ENCODE measurements at places on chromosomes 11 and 22.

DNA sequence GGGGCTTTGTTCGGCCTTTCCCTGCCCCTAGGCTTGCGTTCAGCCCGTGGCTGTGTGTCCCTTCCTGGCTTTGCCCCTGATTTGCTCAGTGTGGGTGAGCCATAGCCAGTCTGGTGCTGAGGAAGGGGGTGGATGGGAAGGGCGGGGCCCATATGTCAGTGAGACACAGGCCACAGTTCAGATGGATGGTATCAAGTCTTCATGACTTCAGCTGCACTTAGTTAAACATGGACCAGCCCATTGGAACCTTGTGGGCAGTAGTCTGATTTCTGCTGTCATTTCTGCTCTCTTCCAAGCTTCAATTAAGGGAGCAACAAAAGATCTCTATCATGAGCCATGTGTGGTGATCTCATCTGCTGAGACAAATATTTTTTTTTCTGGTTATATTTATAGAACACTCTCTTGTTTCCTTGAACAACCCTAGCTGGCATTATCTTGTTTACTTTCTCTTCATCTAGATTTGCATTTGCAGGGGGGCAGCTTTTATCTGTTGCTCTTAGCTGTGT lies 21.6 kb upstream of the PEX26 start:
- DNase-seq: no peak

DNA sequence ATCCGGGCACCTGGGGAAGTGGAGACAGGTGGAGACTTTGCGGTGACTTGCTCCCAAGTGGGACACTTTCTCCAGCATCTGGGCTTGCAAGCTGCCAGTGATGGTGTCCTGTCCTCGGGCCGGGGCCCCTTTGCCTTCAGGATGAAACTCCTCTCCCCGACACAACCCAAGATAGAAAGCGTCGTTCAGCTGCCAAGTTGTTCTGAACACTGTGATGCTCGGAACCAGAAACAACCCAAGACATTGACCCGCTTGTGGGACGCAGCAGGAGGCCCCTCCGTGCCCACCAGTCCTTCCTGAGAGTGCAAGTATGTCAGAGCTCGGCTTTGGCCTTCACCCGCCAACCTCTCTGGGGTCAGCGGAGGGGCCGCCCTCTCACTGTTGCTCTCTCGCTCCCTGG lies 31.3 kb downstream of the LINC01488 start:
- no peak for DNase-seq

DNA sequence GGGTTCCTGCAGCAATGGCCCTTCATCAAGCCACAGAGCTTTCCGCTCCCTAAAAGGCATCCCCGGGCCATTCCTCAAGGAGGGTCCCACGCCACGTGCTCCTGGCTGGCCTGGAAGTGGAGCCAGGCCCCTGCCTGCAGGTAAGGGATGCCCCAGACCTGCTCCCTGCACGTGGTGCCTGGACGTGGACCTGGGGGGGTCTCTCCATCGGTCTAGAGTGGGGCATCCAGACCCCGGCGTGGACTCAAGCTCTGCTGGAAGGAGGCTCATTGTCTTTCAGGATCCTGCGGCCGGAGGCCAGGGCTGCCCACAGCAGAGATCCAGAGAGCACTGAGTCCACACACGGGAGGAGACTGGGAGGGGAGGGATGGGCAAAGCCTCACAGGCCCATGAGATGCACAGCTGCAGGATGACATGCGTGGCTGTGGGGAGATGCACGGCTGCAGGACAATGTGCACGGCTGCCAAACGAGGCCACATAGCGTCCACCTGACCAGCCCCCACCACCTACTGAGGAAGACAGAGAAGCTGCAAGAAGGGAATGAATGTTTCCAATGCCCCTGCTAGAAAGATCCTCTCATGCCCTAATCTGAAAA lies 236.7 kb downstream of the BRD1 start:
- DNase-seq: no peak

DNA sequence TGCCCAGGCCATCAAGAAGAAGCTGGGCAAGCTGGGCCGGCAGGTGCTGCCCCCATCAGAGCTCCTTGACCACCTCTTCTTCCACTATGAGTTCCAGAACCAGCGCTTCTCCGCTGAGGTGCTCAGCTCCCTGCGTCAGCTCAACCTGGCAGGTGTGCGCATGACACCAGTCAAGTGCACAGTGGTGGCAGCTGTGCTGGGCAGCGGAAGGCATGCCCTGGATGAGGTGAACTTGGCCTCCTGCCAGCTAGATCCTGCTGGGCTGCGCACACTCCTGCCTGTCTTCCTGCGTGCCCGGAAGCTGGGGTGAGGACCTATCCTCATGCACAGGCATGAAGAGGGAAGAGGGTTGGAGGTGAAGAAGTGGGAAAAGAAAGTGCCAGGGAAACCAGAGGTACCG lies 5.3 kb upstream of the NHERF4 start:
- no peak for DNase-seq

DNA sequence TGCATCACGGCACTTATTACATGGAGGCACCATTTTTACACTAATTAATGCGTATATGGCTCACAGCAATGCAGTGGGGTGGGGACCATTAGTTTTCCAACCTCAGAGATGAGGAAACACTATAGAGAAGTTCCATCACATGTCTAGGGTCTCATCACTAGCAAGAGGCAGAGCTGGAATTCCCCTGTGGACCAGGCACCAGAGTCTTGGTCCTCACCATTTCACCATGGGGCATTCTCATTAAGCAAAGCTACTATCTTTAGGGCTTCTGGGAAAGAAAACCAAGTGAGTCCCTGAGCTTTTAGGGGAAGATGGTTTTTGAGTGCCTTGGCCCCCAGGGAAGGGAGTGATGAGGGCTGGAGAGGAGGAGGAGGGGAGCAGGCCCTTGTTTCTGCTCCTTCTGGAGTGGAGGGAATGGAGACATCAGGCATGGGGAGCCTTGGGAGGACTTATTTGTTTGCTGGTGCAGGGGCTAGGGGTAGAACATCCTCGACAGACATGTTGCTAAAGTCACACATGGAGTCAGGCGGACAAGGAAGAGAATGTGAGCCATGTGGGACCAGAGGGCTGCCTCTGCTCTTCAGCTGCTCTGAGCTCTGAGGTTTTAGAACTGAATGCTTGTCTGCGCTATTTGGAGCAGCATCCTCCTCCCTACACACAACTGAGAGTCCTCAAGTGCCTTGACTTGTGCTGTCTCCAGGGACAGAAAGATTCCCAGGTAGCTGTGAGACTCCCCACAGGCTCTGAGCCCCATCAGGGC lies 40.3 kb upstream of the ZBED5 start:
- no peak for DNase-seq

DNA sequence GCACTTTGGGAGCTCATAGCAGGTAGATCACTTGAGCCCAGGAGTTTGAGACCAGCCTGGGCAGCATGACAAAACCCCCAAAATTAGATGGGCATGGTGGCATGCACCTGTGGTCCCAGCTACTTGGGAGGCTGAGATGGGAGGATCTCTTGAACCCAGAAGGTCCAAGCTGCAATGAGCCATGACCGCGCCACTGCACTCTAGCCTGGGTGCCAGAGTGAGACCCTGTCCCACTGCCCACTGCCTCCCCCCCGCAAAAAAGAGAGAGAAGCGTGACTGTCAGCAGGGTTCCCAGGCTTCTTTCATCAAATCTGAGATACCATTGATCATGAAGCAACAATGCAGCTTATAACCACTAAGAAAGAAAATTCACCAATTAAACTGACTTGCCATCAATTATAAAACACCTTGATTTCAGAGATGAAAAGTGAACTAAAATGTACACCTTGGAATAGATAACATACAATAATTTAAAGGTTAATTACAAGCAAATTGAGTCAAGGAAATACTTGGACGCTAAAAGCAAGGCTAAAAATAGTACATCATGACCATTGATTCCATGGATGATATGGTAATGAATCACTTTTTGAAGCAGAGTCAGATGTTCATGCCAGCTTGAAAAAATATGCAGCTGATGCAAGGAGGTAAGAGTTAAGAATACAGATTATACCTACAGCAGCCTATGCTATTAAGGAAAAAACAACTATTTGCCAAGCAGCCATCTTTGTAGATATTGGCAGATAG lies 90.8 kb upstream of the ALKBH3 start:
- DNase-seq: no peak

- DNase-seq: no peak
Observed at GRCh38 chr11:6568191-6568918, 35.1 kb downstream of the RRP8 start.

DNA sequence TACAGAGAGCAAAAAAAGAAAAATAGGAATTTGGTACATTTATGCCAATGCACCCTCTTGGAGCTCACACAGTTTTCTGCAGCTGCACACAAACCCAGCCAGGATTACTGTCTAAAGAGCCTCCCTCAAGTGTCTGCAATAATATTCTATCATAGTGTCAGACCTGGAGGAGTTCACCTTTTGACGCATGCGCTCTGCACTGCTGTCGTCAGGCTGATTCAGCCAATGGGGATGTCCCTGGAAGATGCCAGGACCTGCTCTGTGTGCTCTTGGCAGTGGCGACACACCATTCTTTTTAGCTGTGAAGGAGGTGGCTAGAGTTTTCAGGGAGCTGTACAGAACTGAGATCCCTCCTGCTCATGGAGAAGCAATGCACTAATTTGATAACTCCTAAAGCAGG lies 249.0 kb upstream of the KIRREL3 start:
- no peak for DNase-seq

GRCh38 chr22:47063071-47063509 lies 300.6 kb downstream of the TBC1D22A start:
- no peak for DNase-seq

GRCh38 chr11:29328961-29329441 lies 687.8 kb downstream of the KCNA4 start:
- DNase-seq: no peak

DNA sequence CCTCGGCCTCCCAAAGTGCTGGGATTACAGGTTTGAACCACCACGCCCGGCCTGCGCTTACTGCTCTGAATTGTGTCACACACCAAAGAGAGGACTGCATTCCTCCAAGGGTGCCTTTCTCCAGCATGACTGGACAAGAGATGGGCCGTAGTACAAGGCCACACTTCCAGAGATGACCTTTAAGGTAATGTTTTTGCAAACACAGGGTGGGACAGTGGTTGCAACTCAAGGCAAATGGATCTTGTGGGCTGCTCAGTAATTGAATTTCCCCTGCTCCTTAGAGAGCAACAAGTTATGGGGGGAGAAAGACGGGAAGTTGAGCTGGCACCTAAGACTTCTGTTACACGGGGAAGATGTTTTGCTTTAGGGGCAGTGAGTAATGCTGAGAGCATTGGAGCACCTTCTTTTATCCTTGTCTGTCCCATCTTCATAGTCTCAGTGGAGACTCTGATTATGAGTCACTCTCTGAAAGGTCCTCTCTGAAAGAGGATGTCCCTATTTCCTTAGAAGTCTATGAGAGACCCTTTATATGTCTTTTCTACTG lies 66.3 kb downstream of the C11orf91 start:
- DNase-seq: no peak

GRCh38 chr11:8584511-8584910 lies 9.5 kb downstream of the STK33 start:
- DNase-seq: no peak

- DNase-seq: no peak
Observed at GRCh38 chr22:25072406-25072805, 119.9 kb downstream of the KIAA1671 start.

- DNase-seq: no peak
Observed at GRCh38 chr11:2471048-2471803, 26.4 kb downstream of the KCNQ1 start.

GRCh38 chr22:17789379-17790200 lies 15.3 kb upstream of the BID start:
- DNase-seq: no peak

- no peak for DNase-seq
Observed at GRCh38 chr11:937841-938261, 12.2 kb downstream of the AP2A2 start.

DNA sequence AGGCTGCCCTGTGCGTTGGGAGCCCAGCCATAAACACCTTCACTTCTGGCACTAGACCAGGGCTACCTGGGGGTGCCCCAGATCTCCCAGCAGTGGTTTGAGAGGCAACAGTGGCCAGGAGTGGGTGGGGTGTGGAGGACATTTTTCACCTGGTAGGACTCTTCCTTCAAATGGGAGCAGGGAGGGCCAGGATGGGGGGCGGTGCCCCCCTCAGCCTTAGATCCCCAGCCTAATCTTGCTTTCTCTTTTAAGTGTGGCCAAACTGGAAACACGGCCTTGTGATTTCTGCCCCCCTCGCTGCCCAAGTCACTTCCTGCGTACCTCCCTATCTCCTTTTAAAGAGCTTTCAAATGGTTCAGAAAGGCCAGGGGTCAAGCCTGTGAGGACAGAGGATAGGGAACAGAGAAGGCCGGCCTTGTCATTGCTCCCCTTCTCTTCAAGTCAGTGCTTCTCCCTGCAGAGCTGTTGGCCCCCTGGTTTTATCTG lies 800 bp downstream of the KCNJ5 start:
- DNase-seq: no peak

DNA sequence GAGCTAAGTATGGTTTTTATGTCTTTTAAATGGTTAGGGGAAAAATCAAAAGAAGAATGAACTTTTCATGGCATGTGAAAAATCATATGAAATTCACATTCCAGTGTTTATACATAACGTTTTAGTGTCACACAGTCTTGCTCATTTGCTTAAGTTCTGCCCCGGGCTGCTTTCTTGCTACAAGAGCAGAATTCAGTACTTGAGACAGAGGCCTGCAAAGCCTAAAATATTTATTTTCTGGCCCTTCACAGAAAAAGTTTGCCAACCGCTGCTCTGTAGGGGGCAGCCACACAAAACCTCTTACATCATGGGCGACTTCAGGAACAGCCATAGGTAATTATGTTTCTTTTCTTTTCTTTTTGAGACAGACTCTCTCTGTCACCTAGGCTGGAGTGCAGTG lies 1.0 kb upstream of the ATG2A start:
- no peak for DNase-seq

- no peak for DNase-seq
Observed at GRCh38 chr22:36728505-36728904, 25.0 kb upstream of the CACNG2 start.

GRCh38 chr11:117731722-117732290 lies 65.2 kb downstream of the DSCAML1 start:
- DNase-seq: no peak

DNA sequence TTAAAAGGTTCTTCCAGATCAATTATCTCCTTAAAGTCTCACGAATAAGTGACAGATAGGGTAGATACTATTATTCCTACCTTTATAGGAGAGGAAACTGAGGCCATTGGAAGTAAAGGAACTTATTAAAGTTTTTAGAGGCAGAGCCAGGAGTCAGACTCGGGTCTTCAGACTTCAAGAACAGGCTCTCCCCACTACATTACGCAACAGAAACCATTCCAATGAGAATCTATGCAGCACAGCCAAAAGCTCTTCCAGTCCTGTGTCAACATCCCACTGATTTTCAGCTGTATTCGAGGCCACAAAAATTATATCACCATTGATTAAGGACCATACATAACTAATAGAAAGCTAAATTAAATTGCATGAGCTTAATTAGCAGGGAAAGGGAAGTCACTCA lies 77.4 kb downstream of the RELT start:
- DNase-seq: no peak

- DNase-seq: no peak
Observed at GRCh38 chr22:19352766-19353165, 61.2 kb upstream of the CLTCL1 start.

- no peak for DNase-seq
Observed at GRCh38 chr11:88179971-88180629, 4.9 kb upstream of the RAB38 start.

- no peak for DNase-seq
Observed at GRCh38 chr22:41177040-41177621, 28.0 kb upstream of the L3MBTL2 start.
